ENCODE measurements at places on chromosomes 4 and X. TPM values are rescaled to one million over a fixed set of nuclear protein-coding genes. Genes with fewer than 3 reads are reported as not detected.

- no peaks in the 10 kb centered on the region for H3K4me1 ChIP-seq
- H3K36me3 ChIP-seq = no peaks in the 10 kb centered on the region
- no peaks in the 10 kb centered on the region for H3K27me3 ChIP-seq
- H3K4me3 ChIP-seq = no peak overlapping the region
Observed at GRCh38 chrX:23317799-23318724, 16.6 kb upstream of the PTCHD1 start.

GRCh38 chr4:3263053-3263875, 14.3 kb downstream of the MSANTD1 start:
- DNase-seq = no peak
- H3K4me3 ChIP-seq = no peak overlapping the region
- peaks cover 2% of the 10 kb centered on the region for H3K27me3 ChIP-seq
- no peak overlapping the region for H3K27ac ChIP-seq
- H3K4me1 ChIP-seq = peaks cover under 1% of the 10 kb centered on the region

The KLF8 gene
- total RNA-seq = 6.8 TPM

The CTAG1A gene
- total RNA-seq = not detected

The DCAF12L2 gene
- 0.59 TPM for total RNA-seq

The PPBP gene
- total RNA-seq = not detected

The TEC gene
- 0.91 TPM for total RNA-seq

The GASK1B gene
- total RNA-seq = 25.8 TPM

DNA sequence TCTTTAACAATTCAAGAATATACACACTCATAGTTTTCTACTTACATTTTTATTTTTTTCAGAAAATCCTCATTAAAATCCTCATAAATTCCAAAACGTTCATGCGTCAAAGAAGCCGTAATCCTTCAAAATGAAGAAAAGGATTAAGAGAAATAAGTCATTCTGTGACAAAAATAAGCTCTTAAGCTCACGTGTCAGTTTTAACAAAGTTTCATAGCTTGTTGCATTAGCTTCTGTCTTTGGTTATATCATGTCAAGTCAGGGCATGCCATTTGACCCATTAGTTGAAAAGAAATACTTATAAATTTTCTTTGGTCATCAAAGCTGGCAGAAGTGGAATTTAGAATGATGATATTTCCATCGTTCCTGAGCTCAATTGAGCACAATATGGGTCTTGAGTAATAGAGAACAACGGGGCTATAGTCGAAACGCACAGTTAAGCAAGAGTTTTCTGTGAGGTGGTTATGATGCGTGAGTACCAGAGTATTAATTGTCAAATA, 185.2 kb upstream of the CTSO start:
- H3K4me3 ChIP-seq = no peak overlapping the region
- no peaks in the 10 kb centered on the region for H3K36me3 ChIP-seq
- no peaks in the 10 kb centered on the region for H3K4me1 ChIP-seq
- DNase-seq = no peak

The EMD gene
- total RNA-seq = 75.7 TPM

The WDFY3 gene
- total RNA-seq = 89.5 TPM

- H3K27me3 ChIP-seq = no peaks in the 10 kb centered on the region
- H3K4me1 ChIP-seq = peaks cover 17% of the 10 kb centered on the region
- peak overlapping the region; percentile 38 for H3K27ac ChIP-seq
- no peaks in the 10 kb centered on the region for H3K36me3 ChIP-seq
- no peak overlapping the region for H3K4me3 ChIP-seq
- peak; percentile 48 for DNase-seq
Observed at GRCh38 chrX:41563876-41564275, 116.7 kb downstream of the NYX start.

DNA sequence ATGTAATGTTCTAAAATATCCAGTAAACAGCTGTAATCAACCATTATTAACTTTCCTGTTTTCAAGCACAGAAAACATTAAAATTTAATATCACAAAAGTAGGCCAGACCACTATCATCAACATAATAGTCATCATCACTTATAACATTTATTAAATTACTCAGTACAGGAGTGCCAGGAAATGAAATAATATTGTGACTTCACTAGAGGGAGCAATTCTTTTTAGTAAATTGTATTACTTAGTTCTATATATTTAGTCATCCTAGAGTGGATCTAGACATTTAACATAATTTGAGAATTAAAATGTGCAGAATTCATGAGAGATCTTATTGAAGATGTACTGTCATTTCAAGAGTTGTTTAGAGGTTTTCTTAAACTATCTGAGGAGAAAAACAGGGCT, 33.6 kb downstream of the PITX2 start:
- no peak overlapping the region for H3K4me3 ChIP-seq
- no peak overlapping the region for H3K27ac ChIP-seq
- H3K4me1 ChIP-seq = no peaks in the 10 kb centered on the region
- no peaks in the 10 kb centered on the region for H3K36me3 ChIP-seq

- no peaks in the 10 kb centered on the region for H3K36me3 ChIP-seq
- no peaks in the 10 kb centered on the region for H3K27me3 ChIP-seq
- no peak for DNase-seq
- no peak overlapping the region for H3K4me3 ChIP-seq
Observed at GRCh38 chr4:38659346-38659745, 4.7 kb upstream of the KLF3 start.

DNA sequence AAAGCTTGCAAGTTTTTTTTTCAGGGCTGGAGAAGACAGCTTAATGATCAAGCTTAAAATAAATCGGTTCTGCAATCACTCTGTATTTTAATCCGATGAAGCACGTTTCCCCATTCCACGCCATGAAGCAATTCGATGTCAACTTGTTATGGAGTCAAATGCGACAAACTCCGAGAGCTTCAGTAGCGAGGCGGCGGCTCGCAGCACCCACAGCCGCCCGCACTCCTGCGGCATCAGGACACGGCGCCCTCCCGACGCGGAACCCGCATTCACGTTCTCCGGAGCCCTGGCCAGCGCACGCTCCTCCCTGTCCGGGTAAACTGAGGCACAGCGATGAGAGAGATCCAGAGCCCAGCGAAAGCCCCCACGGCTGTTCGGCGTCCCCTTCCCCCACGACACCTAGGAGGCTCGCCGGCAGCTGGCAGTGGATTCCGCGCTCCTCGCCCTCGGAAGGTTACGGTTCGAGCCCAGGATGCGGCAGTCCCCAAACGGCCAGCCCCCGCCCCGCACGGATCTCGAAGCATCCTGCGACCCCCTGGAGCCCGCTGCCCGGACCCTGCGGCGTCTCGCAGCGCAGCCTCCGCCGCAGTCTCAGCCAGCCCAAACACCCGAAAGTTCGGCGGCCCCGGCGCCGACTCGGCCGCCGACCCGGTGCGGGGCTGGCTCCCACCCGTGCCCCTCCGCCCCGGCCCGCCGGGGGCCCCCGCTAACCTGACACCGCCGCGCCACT, 507 bp downstream of the MFAP3L start:
- no peak overlapping the region for H3K27ac ChIP-seq
- no peaks in the 10 kb centered on the region for H3K27me3 ChIP-seq
- H3K4me1 ChIP-seq = peaks cover 5% of the 10 kb centered on the region
- H3K36me3 ChIP-seq = no peaks in the 10 kb centered on the region
- H3K4me3 ChIP-seq = peak overlapping the region; percentile 92

The XAGE1A gene
- not detected for total RNA-seq

DNA sequence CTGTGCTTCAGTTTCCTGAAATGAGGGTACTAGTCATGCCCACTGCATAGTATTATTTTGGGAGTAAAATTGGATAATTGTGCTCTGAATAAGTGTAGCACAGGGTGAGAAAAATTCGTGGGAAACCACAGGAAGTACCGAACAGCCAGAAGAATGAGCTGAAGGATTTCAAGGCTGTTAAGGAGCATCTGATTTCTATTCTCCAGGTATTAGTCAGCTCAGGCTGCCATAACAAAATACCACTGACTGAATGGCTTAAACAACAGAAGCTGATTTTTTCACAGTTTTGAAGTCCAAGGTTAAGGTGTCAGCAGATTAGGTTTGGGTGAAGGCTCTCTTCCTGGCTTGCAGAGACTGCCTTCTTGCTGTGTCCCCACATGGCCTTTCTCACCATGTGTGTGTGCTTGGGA, 41.9 kb downstream of the WWC2 start:
- H3K4me3 ChIP-seq = no peak overlapping the region
- peak; percentile 99 for DNase-seq
- no peaks in the 10 kb centered on the region for H3K36me3 ChIP-seq
- H3K27ac ChIP-seq = peak overlapping the region; percentile 82
- peaks cover 43% of the 10 kb centered on the region for H3K4me1 ChIP-seq

GRCh38 chrX:40866893-40867292, 131.6 kb upstream of the MED14 start:
- peak; percentile 69 for DNase-seq
- H3K4me1 ChIP-seq = peaks cover 18% of the 10 kb centered on the region
- no peak overlapping the region for H3K4me3 ChIP-seq

DNA sequence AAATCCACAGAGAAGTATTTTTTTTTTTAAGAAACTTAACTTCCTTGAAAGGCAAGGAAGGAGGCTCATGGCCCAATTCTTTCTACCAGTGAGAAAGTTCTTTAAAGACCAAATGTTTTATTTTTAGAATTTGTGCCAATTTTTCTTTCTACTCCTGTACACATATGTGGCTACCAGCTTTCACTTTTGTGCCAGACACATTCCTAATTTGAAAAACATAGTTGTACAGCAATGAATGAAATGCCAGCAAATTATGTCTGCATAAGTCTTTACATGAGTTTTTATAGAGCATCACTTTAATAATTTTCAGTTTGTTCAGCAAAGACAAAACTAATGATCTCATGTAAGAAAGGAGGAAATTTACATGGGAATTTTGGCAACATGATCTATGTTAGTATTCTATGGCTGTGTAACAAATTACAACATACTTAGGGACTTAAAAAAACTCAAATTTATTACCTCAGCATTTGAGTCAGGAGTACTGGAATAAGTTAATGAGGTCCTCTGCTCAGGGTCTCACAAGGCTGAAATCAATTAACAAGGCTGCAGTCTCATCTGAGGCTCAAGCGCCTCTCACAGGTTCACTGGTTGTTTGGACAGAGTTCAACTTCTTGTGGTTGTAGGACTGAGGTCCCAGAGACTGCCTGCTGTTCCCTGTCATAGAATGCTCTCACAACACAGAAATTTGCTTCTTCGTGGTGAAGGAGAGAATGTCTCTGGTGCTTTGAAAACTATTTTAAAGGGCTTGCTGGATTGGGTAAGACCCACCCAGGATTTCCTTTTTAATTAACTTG, 678.2 kb upstream of the FAM241A start:
- no peak overlapping the region for H3K27ac ChIP-seq

GRCh38 chrX:9465380-9466123, 694 bp downstream of the TBL1X start:
- H3K36me3 ChIP-seq = no peaks in the 10 kb centered on the region
- H3K4me1 ChIP-seq = peaks cover 19% of the 10 kb centered on the region
- no peaks in the 10 kb centered on the region for H3K27me3 ChIP-seq
- no peak for DNase-seq

GRCh38 chrX:68718443-68718820, 71.0 kb downstream of the STARD8 start:
- H3K4me1 ChIP-seq = no peaks in the 10 kb centered on the region
- no peak overlapping the region for H3K27ac ChIP-seq
- H3K36me3 ChIP-seq = no peaks in the 10 kb centered on the region
- H3K27me3 ChIP-seq = no peaks in the 10 kb centered on the region
- H3K4me3 ChIP-seq = no peak overlapping the region
- no peak for DNase-seq

The CXCL1 gene
- 11.4 TPM for total RNA-seq

- H3K27me3 ChIP-seq = no peaks in the 10 kb centered on the region
- no peaks in the 10 kb centered on the region for H3K36me3 ChIP-seq
- DNase-seq = no peak
- no peaks in the 10 kb centered on the region for H3K4me1 ChIP-seq
- no peak overlapping the region for H3K4me3 ChIP-seq
Observed at GRCh38 chr4:41715155-41715554, 33.4 kb downstream of the PHOX2B start.

GRCh38 chr4:151304755-151305154, 20.6 kb downstream of the SH3D19 start:
- no peaks in the 10 kb centered on the region for H3K36me3 ChIP-seq
- H3K4me3 ChIP-seq = no peak overlapping the region
- no peak for DNase-seq
- H3K27me3 ChIP-seq = no peaks in the 10 kb centered on the region

- H3K36me3 ChIP-seq = no peaks in the 10 kb centered on the region
- peaks cover 5% of the 10 kb centered on the region for H3K4me1 ChIP-seq
- DNase-seq = no peak
Observed at GRCh38 chrX:47497271-47497888, 14.4 kb upstream of the ZNF41 start.

The TCEAL9 gene
- total RNA-seq = 69.0 TPM

DNA sequence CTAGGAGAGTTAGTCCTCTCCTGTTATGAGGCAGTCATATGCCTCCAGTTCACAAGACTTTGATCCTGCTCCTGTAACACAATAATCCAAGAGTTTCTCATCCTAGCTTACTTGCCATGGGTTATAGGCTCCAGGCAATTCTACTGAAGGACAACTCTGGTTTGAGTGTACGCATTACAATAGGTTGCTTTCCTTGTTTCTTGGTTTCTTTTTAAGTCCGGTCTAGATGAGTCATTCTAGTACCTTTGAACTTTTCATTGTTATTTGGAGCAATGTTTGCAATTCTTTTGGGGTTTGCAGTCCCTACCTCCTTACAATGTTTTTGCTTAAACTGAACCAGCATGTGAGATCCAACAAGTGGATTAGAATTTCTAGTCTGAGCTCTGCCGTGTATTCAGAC, 109.1 kb downstream of the ANAPC4 start:
- no peak overlapping the region for H3K27ac ChIP-seq
- peak; percentile 46 for DNase-seq
- H3K4me1 ChIP-seq = peaks cover 7% of the 10 kb centered on the region

DNA sequence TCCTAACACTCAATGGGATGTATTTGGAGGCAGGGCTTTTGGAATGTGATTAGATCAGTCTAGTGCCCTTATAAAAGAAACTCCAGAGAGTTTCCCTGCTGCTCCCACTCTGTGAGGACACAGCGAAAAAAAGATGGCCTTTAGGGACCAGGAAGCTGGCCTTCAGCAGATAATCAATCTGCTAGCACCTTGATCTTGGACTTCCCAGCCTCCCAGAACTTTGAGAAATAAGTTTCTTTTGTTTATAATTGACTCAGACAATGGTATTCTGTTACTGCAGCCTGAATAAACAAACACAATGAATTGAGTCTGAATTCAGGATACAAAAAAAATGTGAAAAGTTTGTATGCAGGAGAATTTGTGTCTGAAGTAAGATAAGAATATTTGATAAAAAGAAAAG, 842.1 kb downstream of the FSTL5 start:
- H3K27me3 ChIP-seq = no peaks in the 10 kb centered on the region
- no peak overlapping the region for H3K4me3 ChIP-seq
- no peaks in the 10 kb centered on the region for H3K36me3 ChIP-seq
- no peaks in the 10 kb centered on the region for H3K4me1 ChIP-seq

The SLIT2 gene
- total RNA-seq = 11.2 TPM

DNA sequence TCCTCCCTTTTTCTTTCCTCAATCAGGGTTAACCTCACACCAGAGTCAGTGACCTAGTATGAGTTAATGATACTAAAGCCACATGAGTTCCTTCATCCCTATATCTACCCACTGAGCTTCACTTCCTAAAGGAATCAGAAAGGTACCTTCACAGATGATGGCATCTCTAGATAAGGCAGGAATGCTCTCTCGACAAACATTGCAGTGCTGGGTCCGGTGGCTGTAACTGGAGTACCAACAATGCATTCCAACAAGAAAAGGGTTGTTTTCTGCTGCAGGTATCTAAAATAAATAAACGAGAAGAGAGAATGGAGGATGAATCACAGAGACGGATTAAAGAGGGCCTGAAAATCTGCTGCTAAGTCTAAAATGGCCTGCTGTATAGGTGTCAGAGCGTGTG, 66.7 kb downstream of the DGKK start:
- DNase-seq = no peak
- H3K36me3 ChIP-seq = no peaks in the 10 kb centered on the region
- H3K27me3 ChIP-seq = no peaks in the 10 kb centered on the region
- no peak overlapping the region for H3K4me3 ChIP-seq

Measured in astrocyte (in vitro differentiated cells and primary cell).